ENCODE measurements at places on chromosomes 5 and 9.

- DNase-seq = no peak
These were observed 28.5 kb upstream of the UNC5A start for GRCh38 chr5:176781638-176782570.

DNA sequence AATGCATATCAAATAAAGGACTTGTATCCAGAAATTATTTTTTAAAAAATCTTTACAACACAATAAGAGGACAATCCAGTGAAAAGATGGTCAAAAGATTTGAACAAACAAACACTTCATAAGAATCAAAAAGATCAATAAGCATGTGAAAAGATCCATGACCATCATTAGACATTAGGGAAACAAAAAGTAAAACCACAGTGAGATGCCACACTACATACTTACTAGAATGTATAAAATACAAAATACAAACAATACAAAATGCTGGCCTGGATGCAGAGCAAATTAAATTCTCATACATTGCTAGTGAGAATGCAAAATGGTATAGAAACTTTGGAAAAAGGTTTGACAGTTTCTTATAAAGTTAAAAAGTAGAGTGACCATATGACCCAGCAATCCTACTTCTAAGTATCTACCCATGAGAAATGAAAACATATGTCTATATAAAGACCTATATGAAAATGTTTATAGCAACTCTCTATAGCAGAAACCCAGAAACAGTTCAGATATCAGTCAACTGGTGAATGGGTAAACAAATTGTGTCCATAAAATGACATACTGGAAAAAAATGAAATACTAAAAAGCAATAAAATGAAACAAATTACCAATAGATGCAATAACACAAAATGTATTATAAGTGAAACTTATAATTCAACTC is 426.1 kb downstream of the RAB3C start:
- DNase-seq = no peak

- DNase-seq = no peak
These were observed 155.0 kb downstream of the MAN2A1 start for GRCh38 chr5:109844695-109845094.

GRCh38 chr5:142221091-142221860 is 103.5 kb downstream of the SPRY4 start:
- DNase-seq = no peak

DNA sequence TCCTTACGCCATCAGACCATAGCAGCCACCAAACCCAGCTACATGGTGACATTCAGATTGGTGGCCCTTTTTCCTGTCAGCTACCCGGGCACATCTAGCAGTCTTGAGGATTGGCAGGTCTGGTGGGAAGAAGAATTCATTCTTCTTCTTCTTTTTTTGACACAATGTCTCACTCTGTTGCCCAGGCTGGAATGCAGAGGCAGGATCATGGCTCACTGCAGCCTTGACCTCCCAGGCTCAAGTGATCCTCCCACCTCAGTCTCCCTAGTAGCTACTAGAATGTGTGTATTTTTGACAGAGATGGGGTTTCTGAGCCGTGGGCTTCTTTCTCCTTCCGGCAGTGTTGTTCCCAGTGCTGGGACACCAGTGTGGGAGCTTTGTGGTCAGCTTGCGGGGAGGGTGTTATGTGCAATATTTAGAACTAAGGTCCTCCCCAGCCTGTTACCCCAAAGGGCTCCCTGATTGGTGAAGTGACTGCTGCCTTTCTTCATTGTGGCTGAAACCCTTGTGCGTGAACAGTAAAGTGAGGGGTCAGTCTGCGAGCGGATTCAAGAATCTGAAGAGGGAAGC is 3.4 kb downstream of the NTMT1 start:
- DNase-seq = no peak

DNA sequence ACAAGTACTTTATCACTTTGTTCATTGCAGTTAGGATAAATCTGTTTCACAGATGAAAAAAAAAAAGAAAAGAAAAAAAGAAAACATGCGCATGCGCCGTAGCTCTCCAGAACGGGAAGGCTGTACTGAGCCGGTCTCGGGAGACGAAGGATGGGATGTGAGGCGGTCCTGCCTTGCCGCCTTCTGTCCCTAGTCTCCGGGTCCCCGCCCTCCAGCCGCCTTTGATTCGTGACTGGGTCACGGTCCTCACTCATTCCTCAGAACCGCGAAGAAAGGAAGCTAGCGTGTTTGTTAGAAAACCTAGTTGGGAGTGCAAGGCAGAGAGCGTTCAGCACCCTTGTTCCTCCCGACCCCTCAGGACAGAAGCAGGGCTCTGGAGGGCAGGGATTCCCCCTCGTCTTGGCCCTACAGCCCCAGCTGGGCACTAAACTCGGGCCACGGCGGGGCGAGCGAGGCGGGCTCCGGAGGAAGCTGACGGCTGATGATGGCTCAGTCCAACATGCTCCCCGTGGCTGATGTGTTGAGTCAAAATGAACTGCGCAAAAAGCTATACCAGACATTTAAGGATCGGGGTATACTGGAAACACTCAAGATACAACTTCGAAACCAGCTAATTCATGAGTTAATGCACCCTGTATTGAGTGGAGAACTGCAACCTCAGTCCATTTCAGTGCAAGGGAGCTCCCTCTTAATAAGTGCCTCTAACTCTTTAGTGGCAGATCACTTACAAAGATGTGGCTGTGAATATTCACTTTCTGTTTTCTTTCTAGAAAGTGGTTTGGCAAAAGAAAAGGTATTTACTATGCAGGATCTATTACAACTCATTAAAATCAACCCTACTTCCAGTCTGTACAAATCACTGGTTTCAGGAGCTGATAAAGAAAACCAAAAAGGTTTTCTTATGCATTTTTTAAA is 40.0 kb downstream of the CPLANE1 start:
- DNase-seq = no peak
